C1 segment of cervical spinal cord (tissue), 14 donors: ENCODE measurements at places on chromosomes 4 and X.

- DNase-seq = no peak
Observed at GRCh38 chr4:2741626-2742025, 14.5 kb downstream of the TNIP2 start.

DNA sequence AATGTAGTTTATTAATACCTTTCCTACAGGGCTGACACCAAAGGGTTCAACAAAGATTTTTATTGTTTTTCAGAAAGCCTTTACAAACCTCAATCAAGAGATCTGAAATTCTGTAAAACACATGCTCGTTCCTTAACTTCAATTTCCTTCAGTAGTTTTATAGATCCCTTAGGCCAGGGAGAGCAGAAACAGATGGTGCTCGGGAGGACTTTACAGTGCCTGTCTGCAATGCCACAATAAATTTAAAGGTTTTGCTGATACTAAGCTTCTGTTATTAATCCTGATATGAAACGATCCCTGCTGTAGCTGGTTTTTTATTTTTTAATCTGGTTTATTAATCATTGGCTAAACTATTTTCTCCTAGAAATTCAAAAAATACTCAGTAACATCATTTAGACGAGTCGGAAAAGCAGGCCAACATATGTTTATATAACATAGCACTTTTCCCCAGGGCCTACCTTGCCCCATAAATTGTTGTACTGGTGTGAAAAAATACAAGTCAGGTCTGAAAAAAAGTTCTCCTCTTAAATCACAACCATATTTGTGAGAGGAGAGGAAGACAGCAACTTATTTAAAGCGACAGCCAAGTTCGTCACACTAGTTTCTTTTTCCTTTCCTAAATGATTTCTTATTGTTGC is 39.8 kb downstream of the SHISA3 start:
- no peak for DNase-seq

GRCh38 chr4:141301216-141301615 is 80.5 kb downstream of the ZNF330 start:
- DNase-seq = no peak

GRCh38 chr4:92455329-92455839 is 151.6 kb downstream of the GRID2 start:
- no peak for DNase-seq

- DNase-seq = no peak
Observed at GRCh38 chrX:121011254-121011653, 25.7 kb upstream of the CT47A1 start.

DNA sequence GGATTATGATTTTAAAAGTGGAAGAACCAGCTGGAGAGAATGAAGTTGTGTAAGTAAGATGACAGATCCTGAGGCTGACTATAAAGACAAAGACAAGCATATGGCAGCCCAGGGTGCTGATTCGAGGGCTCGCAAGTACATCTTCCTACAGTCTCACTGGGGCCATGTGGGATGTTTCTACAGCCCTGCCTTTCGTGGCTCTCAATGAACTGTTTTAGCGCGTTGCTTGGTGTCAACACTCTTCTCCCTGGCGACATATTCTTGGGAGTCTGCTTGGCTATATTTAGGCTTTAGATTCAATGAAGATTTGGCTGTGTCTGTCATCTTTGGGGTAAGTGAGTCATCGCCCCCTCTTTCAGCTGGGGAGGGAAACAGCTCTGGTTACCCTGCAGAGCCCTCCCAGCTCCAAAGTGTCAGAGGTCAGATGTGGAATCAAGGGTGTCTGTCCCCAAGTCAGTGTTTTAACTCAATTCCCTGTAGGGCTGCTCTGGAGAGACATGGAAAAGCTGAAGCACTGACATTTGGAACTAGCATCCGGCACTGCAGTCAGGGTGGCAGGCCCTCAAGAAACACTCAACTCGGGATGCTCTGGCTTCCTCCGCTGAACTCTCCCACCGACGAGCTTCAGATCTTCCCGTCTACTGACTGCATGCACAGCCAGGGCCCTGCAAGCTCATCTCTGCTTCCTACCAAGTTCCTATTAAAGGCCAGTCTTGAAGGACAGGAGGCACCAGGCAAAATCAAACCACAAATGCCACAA is 65.7 kb downstream of the GATB start:
- DNase-seq = no peak

DNA sequence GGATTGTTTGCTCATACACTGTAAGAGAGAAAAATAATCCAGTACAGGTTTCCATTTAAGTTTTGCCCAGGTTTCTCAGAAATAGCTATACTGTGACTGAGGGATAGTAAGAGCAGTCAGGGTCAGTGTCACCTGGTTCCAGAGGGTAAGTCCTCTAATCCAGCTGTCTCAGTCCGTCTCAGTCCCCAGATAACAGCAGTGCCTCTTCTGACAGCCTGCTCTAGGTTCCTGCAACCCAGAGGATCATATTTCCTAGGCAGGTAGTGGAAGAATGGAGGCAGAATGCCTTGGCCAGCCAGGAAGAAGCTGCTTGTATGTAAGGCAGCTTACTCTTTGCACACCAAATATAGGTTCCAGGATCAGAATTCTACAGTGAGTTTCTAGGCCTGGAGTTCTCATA is 22.6 kb upstream of the GNRHR start:
- DNase-seq = no peak

DNA sequence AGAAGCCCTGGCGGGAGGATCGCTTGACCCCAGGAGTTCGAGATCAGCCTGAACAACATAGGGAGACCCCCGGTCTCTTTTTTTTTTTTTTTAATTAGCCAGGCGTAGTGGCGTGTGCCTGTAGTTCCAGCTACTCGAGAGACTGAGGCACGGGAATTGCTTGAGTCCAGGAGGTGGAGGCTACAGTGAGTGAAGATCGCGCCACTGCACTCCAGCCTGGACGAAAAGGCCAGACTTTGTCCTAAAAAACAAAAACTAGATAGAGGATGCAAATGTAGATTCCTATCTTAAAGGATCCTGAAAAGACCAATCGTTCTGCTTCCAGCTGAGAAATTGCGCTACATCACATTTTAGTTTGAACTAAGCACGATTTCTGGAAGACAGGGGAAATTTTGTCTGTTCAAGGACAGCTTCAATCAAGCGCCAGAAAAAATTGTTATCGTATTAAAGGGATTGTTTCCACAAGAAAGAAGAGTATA is 627 bp upstream of the HSD17B11 start:
- DNase-seq = no peak

DNA sequence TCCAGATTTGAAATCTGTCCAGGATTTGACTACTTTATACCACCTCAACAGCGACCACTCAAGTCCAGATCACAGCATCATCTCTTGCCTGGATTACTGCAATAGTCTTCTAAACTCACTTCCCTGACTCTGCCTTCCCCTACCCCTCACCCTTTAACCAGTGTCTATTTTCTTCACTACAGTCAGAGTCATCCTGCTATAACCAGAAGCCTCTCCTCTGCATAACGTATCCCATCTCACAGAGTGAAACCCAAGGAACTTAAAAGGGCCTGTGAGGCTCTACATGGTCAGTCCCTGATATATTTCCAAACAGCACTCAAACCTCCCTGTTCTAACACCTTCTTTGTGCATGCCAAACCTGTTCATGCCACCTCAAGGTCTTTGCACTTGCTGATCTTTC is 40.7 kb upstream of the SCOC start:
- DNase-seq = no peak

DNA sequence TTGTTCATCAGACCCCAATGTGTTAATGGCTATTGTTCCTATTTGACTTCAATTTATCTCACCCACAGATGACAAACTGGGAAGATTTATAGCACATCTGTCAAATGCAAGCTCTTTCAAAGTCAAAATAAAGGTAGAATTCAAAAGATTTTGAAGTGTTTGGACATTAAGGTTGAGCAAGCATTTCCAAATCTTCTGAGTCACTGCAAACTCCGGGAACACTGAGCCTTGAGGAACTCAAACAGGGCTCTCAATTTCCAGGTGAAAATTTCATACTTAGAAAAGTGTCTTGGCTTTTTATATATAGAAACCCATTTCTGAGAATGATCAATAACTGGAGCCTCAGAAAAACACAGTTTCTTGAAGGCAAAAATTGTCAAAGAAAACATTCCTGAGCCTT is 199.5 kb upstream of the IGFBP7 start:
- DNase-seq = no peak

DNA sequence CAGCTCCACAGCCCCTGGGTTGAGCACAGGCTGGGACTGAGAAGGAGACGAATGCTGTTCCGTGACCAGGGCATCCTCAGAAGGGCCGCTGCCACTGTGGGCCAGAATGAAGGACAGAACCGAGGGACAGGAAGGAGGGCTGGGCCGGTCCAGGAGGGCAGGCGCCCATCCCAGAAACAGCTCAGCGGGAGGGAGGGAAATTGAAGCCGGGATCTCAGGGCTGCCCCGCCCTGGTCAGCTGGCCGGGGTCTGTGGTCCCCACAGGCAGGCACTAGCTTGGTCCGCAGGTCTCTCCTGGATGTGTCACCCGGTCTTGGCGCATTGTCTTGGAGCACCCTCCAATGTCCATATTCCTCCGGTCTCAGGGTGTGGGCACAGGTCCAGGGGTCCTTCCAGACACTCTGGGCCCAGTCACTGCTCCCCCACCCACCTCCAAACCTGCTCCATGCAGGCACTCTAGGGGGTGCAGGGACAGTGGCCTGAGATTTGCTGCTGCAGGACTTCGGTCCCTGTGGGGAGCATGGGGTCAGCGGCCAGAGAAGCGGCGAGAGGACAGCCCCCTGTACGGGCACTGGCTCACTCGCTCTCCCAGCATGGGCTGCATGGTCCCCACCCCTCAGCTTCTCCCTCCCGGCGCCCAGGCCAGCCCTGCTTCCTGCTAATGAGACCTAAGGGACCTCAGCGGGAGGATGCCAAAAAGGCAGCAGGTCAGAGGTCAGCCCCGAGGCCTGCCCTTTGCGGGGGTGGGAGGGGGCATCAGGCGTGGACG is 23.9 kb upstream of the MXD4 start:
- DNase-seq = no peak

GRCh38 chr4:169249214-169249973 is 21.4 kb downstream of the SH3RF1 start:
- no peak for DNase-seq

DNA sequence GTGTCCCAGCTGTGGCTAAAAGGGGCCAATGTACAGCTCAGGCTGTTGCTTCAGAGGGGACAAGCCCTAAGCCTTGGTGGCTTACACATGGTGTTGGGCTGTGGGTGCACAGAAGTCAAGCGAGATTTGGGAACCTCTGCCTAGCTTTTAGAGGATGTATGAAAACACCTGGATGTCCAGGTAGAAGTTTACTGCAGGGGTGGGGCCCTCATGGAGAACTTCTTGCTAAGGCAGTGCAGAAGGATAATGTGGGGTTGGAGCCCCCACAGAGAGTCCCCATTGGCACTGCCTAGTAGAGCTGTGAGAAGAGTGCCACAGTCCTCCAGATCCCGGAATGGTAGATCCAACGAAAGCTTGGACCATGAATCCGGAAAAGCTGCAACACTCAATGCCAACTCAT is 40.5 kb downstream of the UBA6 start:
- no peak for DNase-seq

DNA sequence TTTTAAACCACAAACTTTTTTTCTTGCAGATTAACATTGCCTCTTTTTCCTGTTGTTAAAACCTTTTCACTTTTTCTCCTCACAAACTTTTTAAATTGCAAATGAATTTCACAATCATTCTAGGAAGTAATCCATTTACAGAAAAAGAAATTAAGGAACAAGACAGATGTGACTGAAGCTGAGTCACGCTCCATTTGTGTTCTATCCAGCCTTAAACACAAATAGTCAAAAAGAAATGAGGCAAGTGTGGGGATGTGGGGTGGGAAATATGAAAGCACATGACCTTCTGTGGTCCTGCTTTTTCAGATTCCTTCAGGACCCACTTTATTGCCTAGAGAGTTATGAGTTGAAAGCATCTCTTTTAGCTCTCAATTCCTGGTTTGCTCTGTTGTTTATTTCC is 197.0 kb downstream of the ADGRL3 start:
- DNase-seq = no peak

- DNase-seq = no peak
Observed at GRCh38 chr4:110953191-110953590, 330.3 kb upstream of the PITX2 start.

DNA sequence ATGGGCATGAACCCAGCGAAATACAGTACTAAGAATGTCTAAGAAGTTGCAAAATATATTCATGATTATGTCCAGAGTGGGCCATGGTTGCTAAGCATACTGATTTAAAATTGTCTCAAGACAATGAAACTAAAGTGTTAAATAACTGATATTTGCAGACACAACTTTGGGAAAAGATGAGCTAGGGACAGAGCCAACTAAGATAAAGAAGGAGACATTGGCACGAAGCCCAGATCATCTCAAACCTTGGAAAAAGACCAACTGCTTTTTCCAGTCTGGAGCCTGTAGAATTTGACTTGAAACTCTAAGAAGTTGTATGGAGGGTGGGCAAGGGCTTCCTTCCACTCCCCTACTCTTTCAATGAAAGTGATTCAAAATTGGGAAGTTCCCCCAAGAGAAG is 108.5 kb upstream of the GLRA2 start:
- no peak for DNase-seq

- no peak for DNase-seq
Observed at GRCh38 chr4:850323-850945, 24.5 kb upstream of the CPLX1 start.

- DNase-seq = no peak
Observed at GRCh38 chr4:75653845-75654503, 19.2 kb downstream of the G3BP2 start.

DNA sequence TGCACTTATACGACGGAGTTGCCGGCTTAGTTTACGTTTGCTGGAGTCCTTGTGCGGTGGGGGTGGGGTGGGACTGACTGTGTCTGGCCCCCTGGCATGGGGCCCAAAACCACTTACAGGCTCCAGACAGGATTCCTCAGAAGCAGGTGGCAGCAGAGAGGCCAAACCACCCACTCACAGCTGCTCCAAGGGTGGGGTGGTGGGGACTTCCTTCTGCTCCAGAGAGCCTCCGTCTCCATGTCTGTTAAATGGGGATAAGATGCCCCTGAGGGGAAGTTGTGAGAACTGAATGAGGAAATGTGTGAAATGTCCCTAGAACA is 36.7 kb downstream of the PSAPL1 start:
- no peak for DNase-seq

DNA sequence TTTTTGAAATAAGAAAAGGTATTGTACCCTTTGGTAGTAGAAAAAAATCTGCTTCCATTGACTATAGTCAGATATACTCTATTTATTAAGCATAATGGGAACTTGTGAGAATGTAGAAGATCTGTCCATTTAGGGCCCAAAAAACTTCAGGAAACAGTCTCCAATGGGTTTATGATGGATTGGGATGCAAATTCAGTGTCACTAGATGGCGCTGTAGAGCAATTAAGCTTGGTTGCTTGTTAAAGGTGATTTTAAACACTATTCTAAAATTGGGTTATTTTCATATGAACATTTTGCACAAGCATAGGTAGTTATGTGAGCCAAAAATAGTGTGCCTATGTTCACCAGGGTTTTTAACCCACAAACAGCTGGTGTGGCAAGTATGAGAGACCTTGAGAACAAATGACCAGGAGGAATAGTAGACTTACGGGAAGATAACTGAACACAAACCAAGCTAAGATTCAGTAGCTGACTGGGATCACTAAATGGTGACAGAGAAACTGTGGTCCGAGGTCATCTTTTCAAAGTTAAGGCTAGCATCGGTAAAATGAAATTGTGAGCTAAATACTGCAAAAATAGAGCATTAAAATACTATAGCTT is 80.3 kb upstream of the LSM6 start:
- no peak for DNase-seq
